ENCODE measurements at places on chromosomes 16 and 17.

DNA sequence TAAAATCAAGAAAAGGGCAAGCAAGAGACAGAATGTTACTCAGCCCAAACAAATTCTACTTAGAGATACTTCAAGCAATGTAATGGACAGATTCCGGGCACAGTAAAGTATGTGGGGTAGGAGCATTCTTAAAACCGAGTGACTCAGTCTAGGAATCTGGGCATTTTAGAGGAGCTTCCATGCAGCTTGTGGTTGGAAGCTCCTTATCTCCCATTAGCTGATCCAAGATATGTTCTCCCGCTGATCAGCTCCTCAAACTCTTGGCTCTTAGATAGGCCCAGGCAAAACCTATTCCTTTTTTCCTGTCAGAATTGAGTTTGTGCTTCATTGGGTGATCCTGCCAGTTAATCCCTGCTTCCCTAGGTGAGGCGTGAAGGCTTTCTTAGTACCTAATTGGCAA is 303.3 kb downstream of the CEP112 start:
- no peak for DNase-seq

GRCh38 chr16:12096157-12096777 is 119.7 kb downstream of the SNX29 start:
- peak; percentile 18 for DNase-seq

- no peak for DNase-seq
Measured at GRCh38 chr16:54053891-54054820, 232.4 kb downstream of the IRX3 start.

GRCh38 chr16:87853411-87854052 is 15.8 kb downstream of the SLC7A5 start:
- DNase-seq, result peak; percentile 88

- DNase-seq, result no peak
Measured at GRCh38 chr17:48491527-48492273, 39.1 kb downstream of the HOXB1 start.

- DNase-seq, result no peak
Measured at GRCh38 chr17:38728290-38728831, 1.8 kb upstream of the CISD3 start.

DNA sequence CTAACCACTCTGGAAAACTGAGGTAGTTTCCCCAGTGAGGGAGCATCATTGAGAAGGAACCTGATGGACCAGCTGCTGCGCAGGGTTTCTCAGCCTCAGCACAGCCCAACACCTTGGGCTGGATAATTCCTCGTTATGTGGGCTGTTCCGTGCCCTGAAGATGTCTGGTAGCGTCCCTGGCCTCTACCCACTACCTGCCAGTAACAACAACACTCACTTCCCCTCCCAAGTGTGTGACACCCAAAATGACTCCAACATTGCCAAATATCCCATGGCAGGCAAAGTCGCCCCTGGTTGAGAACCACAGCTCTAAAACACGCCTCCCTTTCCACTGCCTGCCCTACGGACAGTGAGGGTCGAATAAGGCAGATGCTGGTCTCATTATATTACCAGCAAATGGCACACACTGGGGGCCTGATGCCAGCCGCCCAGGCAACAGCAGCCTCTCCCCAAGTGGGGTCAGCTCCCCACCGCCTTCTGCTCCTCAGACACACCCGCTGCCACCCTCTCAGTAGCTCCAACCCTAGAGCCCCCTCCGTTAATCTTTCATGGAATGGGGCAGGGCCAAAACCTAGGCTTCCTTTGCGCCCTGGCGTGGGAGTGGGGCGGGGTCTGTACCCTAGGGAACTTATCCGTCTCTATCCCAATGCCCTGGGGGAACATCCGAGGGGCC is 1.0 kb downstream of the RHBDF2 start:
- DNase-seq, result no peak

All from ACHN (cell line).